T-helper 17 cell (primary cell): ENCODE measurements at places on chromosomes 7 and 10. TPM values are rescaled to one million over a fixed set of nuclear protein-coding genes. Genes with fewer than 3 reads are reported as not detected.

HABP2 gene
- total RNA-seq: not detected

DNA sequence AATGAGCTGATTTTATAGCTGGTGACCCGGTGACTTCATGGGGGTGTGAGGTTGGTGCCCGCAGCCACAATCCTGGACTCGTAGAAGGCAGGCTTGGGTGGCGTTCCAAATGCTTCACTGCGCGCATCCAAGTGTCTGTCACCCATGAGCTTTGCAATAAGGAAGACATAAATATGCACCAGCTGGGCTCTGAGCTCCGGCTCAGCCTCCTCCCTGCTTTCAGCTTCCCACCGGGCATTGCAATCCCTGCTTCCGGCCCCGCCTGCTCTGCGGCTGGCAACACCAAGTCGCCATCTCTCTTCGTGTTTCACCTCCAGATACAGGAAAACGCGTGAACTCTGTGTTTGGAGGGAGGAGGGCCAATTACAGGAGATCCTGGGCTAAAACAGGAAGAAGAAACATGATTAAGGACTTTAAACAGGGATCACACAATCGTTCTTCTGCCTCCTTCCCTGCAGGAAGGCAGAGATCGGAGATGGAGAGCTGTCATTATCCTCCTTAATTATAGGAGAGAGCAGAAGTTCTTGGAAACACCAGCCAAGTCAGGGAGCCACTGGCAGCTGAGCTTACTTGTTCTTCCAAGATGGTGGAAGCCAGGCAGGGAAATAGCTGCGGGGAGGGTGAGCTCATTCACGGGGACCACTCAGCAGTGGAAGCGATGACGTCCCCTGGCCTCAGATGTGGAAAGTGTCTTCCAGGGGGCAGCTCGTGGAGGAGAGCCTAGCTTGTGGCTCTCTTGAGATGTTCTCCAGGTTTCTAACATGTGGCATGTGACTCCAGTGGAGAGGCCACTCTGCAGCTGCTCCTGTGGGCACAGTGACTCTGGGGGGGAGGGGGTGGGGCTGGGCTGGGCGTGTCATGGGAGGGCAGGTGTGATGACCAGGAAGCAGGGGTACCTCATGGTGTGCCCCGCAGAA is 134.9 kb downstream of the CAMK1D start:
- no peaks in the 10 kb centered on the region for H3K36me3 ChIP-seq
- no peaks in the 10 kb centered on the region for H3K27me3 ChIP-seq
- peaks cover 20% of the 10 kb centered on the region for H3K4me1 ChIP-seq
- no peak for DNase-seq

DNA sequence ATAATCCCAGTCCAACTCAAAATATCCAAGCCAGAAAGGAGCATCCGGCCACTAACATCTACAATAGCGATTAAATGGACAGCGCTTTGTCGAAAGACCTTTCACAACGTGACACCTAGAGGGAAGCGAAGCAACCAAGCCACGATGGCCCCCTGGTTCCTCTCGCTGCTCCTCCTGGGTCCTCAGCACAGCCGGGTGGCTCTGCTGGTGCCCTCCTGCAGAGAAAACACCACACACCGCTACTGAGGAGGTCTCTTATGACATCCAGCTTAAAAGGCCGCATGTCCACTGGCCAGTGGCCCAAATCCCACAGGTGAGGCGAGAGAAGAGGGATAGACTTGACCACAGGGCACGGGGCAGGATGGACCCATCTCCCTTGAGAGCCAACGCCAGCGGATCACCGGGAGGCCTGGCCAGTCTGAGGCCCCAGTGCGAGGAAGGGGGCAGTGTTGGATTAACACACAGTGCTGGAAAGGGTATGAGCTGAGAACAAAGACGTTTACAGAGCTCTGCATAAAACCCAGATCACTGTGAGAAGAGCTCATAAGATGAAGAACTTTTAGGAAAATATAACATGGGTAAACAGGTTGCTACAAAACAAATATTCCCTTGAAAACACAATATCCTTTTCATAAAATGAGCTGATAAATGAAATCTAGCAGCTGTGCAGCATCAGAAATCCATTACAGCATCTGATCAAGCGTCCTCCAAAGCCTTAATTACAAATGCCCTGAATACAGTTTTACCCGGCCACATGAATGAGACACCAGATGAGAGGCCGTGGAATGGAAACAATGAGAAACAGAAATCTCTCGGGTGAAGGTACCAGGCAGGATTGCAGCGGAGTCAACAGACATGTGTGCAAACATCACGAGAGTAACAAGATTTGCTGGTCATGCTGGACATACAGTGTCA is 236.7 kb downstream of the DIP2C start:
- peaks cover 30% of the 10 kb centered on the region for H3K4me1 ChIP-seq
- no peak for DNase-seq
- H3K27me3 ChIP-seq: no peaks in the 10 kb centered on the region
- H3K36me3 ChIP-seq: peaks cover 4% of the 10 kb centered on the region

NUDT13 gene
- 0.86 TPM for total RNA-seq
